Neural progenitor cell (in vitro differentiated cells): ENCODE measurements at places on chromosomes 3 and 15.

GRCh38 chr15:51589881-51590568 is 32.5 kb downstream of the DMXL2 start:
- DNase-seq, result no peak

- DNase-seq, result no peak
Measured at GRCh38 chr3:190499122-190499521, 14.8 kb upstream of the IL1RAP start.

DNA sequence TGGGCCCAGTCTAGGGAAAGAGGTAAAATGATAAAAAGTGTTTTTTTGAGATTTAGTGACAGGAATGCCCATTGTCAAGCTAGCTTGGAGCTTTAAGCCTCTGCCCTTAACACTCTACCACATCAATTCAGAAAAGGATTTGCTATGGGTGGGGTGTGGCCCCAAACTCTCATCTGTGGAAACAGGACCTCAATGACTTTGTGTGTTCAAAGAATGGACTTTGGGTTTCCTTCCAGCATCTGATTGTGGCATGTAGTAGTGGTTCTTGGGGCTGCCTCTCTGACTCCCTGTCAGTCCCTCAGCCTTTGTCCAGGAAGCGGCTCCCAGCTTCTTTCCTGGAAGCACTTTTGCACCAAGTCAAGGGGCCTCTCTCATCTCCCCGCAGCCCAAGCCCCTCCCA is 56.1 kb downstream of the CCNL1 start:
- DNase-seq, result no peak

GRCh38 chr3:188279502-188280335 is 125.8 kb downstream of the LPP start:
- no peak for DNase-seq

DNA sequence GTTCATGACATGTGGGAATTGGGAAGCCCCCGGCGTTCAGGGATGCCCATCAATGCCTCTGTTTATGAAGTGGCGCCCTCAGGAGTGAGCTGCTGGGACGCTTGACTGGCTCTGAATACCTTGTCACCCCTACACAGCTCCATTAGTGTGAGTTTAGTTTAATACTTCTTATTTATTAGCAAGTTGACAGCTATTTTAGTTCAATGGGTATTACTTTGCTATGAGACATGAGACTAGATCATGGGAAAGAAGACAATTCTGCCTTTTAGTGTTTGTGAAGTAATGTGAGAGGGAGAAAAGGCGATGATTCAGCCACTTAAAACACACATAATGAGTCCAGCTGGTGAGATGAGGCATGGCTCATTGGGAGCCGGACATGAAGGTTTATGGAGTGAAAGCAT is 678.5 kb downstream of the NR2F2 start:
- no peak for DNase-seq

GRCh38 chr3:123481071-123481470 is 32.2 kb upstream of the ADCY5 start:
- DNase-seq, result no peak

DNA sequence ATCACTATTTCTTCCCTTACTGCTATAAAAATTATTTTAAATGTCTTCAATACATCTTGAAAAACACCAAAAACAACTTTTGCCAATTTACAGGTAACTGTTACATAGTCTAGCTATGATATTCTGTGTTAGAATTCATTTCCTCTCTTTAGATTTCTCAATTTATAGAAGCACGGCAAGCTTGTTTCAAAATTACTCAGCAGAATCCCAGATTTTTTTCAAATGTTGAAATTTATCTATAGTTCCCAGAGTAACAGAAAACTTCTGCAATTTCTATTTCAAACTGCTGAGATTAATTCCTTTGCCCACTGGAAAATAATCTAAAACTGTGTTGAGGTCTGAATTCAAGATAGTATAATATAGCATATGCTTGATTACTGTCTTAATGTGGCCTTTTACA is 41.2 kb downstream of the CCPG1 start:
- DNase-seq, result no peak

GRCh38 chr15:64044300-64045100 is 1.8 kb downstream of the DAPK2 start:
- DNase-seq, result no peak

GRCh38 chr15:58546066-58546591 is 114.3 kb downstream of the LIPC start:
- DNase-seq, result no peak

- no peak for DNase-seq
Measured at GRCh38 chr15:87962428-87962827, 294.1 kb downstream of the NTRK3 start.

DNA sequence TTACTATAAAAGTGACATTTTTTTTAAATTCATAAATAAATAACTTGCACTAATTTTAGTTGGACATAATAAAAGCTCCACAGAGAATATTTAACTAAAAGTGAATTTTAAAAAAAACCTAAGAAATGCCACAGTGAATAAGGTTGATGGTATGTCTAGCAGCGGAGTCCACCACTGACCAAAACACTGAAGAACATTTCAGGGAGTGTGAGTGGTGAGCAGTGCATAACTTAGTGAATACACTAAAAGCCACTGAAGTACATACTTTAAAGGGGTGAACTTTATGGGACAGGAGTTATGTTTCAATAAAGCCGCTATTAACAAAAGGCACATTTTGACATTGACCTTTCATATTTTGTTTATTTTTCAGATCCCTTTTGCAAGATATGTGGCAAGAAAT is 32.3 kb downstream of the SRP14 start:
- DNase-seq, result no peak

DNA sequence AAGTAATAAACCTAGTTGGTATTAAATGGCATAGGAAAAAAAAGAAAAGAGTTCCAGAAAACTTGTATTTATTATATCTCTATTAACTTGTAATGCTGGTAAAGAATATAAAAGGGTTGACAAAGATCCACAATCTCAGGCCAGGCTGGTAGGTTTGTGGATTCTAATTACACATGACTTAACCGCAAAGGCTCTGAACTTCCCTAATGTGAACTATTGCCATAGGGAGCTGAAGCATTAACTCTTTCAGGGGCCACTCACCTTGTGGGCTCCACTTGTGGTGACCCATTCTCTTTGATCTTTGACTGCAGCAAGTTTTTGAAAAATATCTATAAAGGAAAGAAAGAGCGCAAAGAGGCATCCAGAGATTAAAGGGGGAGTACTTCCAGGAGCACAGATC is 58.5 kb downstream of the NEK10 start:
- no peak for DNase-seq

GRCh38 chr3:16801698-16802097 is 83.1 kb upstream of the PLCL2 start:
- DNase-seq, result no peak
